Stimulated activated CD8-positive, alpha-beta memory T cell treated with anti-CD3 and anti-CD28 coated beads, Interleukin-7, amount 100 ng/mL, for 1 hour (primary cell): ENCODE measurements at places on chromosomes 5 and 9.

- no peak for DNase-seq
These were observed 39.8 kb downstream of the NEK6 start for GRCh38 chr9:124297551-124297901.

- no peak for DNase-seq
These were observed 72.3 kb upstream of the STARD4 start for GRCh38 chr5:111584651-111585050.

DNA sequence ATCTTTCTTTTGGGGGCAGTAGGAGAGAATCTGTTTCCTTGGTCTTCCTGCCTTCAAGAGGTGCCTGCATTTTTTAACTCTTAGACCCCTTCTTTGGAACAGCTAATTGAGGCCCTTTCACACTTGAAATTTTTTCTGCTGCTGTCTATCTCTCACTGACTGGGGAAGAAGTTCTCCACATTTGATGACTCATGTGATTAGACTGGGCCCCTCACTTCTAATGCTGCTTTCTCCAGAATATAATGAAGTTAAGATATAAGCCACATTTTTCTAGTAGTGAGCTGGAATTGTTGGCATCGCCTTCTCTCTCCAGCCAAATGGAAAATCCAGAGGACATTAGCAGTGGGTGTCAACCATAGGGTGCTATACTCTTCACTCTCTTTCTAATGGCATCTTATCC is 12.4 kb downstream of the ZNF474 start:
- DNase-seq: no peak

- DNase-seq: no peak
These were observed 25.9 kb upstream of the ANKRD55 start for GRCh38 chr5:56259002-56259511.

GRCh38 chr9:121317737-121318630 is 50.0 kb downstream of the GSN start:
- no peak for DNase-seq

- DNase-seq: no peak
These were observed 86.6 kb downstream of the MAMDC2 start for GRCh38 chr9:70130266-70130665.

DNA sequence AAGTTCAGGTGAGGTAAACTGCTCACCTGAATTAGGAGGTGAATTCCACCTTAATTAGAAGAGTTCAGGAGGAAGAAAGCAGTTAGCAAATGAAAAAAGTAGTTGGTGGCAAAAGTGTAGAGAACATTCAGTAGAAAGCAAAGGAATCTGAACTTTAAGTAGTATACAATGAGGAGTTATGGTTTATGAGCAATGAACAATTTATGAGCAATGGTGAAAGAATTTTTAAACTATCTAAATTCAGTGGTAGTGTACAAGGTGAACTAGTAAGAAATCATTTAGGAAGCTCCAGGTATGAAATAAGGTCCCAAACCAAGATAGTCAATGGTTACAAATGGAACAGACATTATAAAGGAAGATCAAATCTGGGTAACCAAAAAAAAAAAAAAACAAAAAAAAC is 3.1 kb downstream of the CETN3 start:
- DNase-seq: no peak

DNA sequence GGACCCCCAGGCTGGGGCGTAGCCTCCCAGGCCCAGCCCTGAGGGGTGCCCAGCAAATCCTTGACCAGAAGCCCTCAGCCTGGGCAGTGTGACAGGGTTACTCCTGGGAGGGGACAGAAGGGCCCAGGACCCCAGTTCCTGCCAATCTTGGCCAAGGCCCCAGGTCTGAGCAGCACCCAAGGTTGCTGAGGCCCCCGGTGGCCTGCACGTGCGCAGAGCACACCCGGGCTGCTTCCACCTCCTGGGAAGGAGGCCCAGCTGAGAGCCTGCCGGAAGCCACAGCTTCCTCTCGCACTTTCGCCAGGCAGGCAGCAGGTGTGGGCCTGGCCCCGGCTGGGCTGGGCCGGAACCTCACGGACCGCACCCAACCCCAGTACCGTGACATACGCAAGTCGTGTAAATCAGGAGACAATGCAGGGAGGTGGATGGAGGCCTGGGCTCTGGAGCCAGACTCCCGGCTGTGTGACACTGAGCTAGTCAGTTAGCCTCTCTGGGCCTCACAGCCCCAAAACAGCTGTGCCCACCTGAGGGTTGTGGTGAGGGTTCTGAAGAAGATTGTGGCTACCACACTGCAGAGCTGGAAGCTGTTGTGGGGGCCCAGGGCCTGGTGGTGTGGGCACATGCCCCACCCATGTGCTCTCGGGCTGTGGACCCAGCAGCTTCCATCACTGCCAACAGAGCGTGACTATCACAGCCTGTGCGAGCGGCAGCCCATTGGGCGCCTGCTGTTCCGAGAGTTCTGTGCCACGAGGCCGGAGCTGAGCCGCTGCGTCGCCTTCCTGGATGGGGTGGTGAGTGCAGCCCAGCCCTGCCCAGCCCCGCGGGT is 5.1 kb downstream of the GRK6 start:
- no peak for DNase-seq

GRCh38 chr9:72220589-72220988 is 71.3 kb downstream of the GDA start:
- no peak for DNase-seq

GRCh38 chr5:178194026-178194425 is 6.9 kb upstream of the GMCL2 start:
- DNase-seq: no peak

DNA sequence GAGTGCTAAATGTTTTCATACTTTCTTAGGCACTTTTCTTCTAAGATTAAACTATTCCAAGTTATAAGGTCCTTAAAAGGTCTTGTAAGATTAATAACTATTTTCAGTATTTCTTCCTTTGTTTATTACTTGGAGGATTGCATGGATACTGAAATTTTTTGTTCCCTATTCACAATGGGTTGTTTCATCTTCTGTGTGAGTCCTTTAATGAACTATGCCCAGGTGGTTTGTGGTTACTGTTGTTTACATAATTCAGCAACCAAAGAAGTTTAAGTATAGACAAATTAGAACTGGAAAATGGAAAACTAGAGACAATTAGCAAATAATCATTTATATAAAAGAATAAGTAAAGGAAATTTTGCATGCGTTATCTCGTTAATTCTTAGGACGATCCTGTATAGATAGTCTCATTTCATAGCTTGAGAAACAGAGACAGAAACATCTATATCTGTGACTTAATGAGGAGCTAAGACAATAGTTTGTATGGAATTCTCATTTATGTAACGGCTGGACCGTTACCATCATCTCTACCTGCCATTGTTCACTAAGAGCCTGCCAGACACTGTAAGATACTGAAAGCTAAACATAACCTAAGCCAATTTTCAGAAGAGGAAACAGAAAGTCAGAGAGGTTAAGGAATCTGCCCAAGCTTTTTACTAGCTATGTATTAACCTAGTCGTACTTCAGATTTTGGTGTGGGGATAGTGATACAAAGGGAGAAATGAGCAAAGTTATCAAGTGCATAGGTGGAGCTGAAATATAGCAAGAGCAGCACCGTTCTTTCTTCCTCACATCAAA is 148.2 kb downstream of the PAM start:
- DNase-seq: no peak

DNA sequence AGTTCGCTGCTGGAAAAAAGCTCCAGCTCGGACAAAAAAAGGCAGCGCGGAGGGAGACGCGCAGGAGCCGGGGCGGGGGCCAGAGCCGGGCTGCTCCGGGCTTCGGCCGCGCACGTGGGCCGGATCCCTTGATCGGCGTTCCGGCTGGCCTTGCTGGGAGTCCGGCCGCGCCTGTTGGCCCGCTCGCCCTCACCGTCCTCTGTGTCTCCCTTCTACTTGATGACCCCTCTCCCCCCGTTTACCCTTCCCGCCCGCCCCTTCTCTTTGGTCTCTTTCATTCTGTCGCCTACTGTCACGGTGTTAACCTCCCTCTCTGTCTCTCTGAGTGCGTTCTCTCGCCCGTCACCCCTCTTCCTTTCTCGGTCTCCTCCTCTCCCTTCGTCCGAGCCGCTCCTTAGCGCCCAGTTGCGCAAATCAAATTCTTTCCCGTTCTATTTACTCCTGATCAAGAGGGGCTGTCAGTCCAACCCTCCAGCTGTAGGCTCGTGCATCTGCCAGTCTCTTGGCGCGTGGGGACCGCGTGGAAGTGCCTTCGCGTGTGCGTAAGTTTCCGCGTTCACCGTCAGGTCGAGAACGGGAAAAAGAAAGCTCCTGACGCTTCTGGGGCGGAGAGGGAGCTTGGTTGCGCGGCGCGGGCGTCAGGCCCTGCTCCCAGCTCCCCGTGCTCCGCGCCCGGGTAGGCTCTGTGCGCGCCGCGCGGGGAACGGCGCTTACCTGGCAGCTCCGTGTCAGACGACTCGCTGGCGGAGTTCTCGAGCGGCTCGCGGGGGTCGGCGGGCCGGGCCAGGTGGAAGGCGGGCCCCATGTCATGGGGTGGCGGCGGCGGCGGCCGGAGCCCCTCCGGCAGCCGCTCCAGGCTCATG is 798 bp downstream of the PITX1 start:
- no peak for DNase-seq

DNA sequence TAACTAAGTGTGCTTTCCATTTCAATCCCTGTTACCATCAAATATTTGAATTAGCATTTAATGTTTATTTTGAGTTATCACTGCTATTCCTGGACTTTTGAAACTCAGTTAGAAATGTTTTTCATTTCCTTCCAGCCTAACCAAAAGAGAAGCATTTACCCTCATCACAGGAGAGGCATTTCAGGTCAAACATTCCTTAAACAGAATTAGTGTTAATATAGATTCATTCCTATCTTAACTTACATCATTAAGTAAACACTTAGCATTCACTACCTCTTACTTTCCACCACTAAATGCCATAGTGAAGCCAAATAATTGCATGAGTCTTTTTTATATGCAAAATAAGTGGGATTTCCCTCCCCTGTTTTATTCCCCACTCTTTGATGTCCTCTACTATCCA is 136.6 kb upstream of the OR13F1 start:
- DNase-seq: no peak

DNA sequence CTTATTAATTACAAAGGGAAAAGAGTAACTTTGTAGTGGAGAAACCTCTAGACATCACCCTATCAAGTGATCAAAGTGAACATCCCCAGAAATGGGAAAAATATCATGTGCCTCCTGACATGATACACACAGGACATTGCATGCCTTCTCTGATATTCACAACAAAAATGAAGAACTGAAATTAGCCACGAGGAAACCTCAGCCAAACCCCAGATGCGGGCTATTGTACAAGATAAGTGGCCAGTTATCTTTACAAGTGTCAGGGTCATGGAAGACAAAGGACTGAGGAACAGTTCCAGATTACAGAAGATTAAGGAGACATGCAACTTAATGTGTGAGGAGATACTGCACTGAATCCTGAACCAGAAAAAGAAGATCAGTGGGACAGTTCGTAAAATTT is 23.8 kb upstream of the NPM1 start:
- no peak for DNase-seq

GRCh38 chr5:8829323-8830029 is 716.4 kb downstream of the SEMA5A start:
- no peak for DNase-seq

- no peak for DNase-seq
These were observed 78.0 kb downstream of the ACER2 start for GRCh38 chr9:19486803-19487202.

GRCh38 chr5:75336615-75337336 is at the start of gene HMGCR:
Gene HMGCR (plus strand): TSS chr5:75337220. CDS start chr5:75342606, 5,386 bp downstream.
- peak; percentile 93 for DNase-seq

GRCh38 chr5:90334741-90335140 is 74.8 kb downstream of the CETN3 start:
- no peak for DNase-seq

GRCh38 chr5:5181650-5182324 is 41.7 kb downstream of the ADAMTS16 start:
- DNase-seq: no peak
